ENCODE measurements at places on chromosomes 5 and 9.

DNA sequence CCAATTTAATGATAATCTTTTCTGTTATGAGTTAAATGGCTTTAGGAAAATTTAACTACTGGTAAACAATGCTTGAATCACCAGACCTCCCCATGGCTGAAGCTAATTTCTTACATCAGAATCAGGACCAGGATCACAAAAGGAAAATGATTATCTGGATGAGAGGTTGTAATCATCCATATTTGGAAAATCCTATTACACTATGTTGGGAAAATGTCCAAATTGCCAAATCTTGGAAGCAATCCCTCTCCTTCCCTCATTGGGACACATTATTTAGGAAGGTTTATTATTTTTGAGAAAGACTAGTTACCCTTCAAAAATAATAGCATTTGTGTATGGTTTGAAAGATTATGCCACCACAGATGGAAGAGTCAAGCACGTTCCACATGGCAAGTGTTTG lies 130.7 kb upstream of the MINAR2 start:
- no peak for DNase-seq

GRCh38 chr5:68459810-68460139 lies 244.2 kb downstream of the PIK3R1 start:
- DNase-seq: no peak

DNA sequence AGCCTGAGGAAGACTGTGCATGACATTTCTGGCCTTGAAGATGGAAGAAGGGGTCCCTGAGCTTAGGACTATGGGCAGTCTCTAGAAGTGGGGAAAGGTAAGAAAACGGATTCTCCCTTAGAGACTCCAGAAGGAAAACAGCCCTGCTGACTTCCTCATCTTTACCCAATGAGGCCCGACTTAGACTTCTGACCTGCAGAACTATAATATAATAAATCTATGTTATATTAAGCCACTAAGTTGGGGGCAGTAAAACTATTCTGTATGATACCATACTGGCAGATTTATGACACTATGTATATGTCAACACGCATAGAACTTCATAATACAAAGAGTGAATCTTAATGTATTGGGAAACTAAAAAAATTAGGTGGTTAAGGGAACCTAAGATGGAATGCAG lies 422.0 kb downstream of the PLK2 start:
- DNase-seq: no peak

GRCh38 chr5:159616952-159617351 lies 286.7 kb upstream of the IL12B start:
- DNase-seq: no peak

DNA sequence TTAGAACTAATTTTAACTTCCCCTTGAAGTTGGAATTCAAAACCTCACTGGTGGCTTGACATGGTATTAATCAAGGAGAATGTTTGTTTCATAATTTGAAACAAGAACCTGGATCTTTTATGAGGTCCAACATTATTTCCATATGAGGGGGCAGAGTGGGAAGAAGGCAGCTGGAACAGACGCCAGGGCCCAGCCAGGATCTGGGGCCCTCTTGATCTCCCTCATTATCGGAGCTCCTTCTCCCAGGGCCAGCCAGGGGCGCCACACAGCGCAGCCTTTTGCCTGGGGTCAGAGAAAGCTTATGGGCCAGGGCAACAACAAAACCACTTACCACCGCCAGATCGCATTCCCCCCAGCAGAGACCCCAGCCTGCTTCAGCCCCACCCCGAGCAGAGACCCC lies 27.1 kb upstream of the NKD2 start:
- DNase-seq: no peak
